ENCODE measurements at places on chromosomes 5 and 9.

DNA sequence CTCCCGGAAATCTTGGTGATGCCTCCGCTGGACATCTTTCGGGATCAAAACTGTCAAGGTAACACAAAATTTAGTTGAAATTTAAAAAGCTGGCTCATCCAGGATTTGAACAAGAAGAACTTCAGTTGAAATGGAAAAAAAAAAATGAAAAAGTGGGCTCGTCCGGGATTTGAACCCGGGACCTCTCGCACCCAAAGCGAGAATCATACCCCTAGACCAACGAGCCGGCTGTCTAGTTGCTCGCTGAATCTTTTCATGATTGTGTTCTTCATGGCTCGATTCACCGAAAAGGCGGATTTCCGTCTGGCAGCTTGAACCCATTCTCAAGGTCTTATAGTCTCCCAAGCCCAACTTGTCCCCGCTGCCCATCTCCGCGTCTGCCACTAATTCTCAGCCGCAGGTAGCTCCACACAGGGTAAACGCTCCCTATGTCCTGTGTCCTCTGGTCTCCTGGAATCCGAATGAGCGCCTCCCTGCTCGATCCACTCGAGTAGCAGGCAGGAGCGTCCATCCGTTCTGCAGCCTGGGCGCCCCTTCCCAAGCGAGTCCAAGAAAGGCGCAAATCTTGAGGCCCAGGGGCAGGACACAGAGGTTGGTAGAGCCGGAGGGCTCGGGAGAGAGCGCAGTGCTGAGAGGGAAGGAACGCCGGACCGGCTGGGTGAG, 16.2 kb downstream of the TRIM7 start:
- peak; percentile 74 for DNase-seq

- DNase-seq, result no peak
These were observed 548.9 kb upstream of the CLINT1 start for GRCh38 chr5:158407824-158408195.

- DNase-seq, result no peak
These were observed 845.2 kb upstream of the CDH18 start for GRCh38 chr5:20833081-20833627.

- no peak for DNase-seq
These were observed at the start of gene LIX1 for GRCh38 chr5:97142521-97143254. Gene LIX1, minus strand, starts transcription at chr5:97142611. Its CDS starts 35 bp downstream, at chr5:97142576.

- DNase-seq, result no peak
These were observed 166.6 kb upstream of the GAS1 start for GRCh38 chr9:87113874-87114273.

DNA sequence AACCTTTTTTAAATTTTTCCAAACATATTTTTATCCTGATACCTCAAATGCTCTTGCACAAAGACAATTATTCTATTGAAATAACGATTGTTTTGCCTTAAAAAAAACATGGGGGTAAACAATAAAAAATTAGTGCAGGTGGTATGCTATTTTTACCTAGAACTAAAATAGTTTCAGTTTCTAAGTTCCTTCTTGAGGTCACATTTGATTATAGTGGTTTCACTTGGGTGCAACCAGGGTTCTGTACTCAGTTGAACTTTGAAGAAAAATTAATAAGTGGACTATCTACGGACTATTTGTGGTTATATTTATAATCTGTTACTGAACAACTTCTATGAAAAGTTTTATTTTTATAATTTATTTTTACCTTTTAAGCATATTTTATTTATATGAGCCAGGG, 387.1 kb upstream of the IZUMO3 start:
- no peak for DNase-seq

GRCh38 chr5:153959134-153959957, 79.4 kb downstream of the FAM114A2 start:
- DNase-seq, result no peak

- DNase-seq, result no peak
These were observed 101.7 kb upstream of the FCN2 start for GRCh38 chr9:134778841-134779411.

DNA sequence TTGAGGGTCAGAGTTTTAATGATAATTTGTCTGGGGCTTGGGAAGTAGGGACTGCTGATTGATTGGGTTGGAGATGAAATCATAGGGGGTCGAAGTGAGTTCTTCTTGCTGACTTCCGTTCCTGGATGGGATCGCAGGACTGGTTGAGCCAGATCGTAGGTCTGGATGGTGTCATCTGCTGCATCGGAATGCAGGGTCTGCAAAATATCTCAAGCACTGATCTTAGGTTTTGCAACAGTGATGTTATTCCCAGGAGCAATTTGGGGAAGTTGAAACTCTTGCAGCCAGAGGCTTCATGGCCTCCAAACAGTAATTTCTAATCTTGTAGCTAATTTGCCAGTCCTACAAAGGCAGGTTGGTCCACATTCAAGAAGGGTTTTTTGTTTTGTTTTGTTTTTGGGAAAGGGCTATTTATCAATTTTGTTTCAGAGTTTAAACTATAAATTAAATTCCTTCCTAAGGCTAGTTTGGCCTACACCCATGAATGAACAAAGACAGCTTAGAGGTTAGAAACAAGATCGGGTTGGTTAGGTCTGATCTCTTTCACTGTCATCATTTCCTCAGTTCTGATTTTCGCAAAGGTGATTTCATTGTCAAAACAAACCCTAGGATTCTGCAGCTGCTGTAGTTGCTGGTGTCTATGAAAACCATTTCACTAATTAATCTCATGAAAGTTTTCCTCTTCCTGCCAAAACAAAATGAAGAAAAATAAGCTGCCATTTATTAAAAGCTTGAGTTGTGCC, 388.0 kb downstream of the TMEM232 start:
- DNase-seq, result no peak

- DNase-seq, result no peak
These were observed 75.3 kb downstream of the HMGCR start for GRCh38 chr5:75412111-75412990.

DNA sequence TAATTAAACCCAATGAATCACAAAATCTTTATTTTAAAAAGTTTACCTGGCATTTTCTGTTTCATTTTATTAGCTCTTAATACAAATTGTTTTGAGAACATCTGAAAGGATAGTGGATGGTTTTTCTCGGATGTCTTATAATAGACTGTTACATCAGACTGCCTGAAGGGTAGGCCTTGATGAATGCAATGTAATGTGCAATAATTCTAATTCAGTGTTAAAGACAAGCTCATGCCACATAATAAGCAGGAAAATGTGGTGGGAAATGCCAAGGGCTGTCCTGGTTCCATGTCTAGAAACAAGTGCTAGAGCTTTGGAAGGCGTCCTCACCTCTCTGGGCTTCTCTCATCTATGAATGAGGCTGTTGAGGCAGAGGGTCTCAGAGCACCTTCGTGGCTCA, 148.1 kb downstream of the DEPDC1B start:
- no peak for DNase-seq

DNA sequence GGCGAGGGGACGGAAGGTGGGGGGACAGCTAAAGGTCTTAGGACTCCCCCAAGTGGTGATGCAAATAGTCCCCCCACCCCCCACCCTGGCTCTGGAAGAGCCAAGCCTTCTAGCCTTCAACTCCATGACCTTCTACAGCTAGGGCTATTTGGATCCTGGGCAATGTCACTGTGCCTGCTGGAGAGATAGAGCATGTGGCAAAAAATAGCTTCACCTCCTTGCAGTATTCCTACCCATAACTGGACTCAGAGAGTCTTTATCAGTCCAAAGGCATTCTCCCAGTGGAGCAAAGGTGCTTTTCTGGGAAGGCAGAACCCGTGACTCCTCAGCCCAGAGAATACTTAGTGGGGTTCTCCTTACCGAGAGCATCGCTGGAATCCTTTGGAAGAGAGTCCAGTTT, 48.9 kb upstream of the PPARGC1B start:
- DNase-seq, result no peak

DNA sequence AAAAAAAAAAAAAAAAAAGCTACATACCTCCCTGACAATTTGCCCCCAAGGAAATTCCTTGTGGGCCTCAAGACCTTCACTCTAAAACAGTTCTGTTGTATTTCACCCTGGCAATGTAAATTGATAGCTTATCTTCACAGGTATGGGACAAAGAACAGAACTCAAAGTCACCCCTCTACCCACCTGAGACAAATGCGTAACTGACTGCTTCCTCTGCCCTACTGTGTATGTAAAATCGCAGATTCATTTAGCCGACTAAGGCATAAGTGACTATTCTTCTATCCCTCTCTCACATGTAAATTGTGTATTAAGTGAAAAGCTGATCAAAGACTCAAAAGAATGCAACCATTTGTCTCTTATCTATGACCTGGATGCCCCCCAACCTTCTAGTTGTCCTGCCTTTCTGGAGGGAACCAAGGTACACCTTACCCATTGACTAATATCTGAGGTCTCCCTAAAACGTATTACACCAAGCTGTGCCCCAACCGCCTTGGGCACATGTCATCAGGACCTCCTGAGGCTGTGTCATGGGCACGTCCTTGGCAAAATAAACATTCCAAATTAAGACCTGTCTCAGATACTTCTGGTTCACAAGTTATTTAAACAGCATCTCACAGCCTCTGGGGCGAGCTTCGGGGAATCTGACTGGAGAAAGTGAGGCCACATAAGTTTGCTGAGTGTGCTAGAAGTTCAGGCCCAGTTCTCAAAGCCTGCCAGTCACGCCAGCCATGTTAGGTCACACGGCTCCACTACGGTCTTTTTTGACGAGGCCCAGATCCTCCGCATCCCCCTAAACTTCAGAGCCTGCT, 954 bp downstream of the TBCA start:
- no peak for DNase-seq

DNA sequence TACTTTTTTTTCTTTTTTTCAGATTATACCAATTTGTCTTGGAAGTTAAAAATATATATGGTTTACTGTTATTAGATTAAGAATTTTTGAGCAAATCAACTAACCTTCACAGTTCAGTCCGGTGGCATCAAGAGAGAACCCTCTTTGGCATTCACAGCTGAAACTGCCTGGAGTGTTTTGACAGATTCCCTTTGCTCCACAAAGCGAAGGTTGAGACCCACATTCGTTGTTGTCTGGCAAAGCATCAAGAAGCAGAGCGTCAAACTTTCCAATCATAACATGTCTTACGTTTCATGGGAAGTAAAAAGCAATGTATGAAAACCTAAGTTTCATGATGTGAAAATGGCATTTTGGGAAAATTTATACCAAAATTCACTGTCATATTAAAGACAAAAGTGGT, 190.2 kb downstream of the SLC12A2 start:
- DNase-seq, result no peak

DNA sequence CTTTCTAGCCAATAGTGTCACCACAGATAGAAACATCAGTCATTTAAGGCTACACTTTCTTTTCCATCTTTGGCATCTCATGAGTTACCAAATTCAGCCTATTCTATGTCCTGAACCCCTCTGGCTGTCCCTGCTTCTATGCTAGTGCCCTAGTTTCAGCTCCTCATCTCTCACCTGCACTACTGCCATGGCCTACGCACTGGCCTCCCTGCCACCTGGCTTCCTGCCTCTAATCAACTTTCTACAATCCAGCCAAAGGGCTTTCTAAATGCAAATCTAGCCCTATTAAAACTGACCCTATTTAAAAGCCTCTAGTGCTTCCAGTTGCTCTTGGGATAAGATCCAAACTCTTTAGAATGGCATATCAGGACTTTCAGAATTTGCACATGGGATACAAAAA, 482.9 kb downstream of the TMEM38B start:
- no peak for DNase-seq

GRCh38 chr5:74598731-74599130, 41.8 kb downstream of the ENC1 start:
- DNase-seq, result no peak

DNA sequence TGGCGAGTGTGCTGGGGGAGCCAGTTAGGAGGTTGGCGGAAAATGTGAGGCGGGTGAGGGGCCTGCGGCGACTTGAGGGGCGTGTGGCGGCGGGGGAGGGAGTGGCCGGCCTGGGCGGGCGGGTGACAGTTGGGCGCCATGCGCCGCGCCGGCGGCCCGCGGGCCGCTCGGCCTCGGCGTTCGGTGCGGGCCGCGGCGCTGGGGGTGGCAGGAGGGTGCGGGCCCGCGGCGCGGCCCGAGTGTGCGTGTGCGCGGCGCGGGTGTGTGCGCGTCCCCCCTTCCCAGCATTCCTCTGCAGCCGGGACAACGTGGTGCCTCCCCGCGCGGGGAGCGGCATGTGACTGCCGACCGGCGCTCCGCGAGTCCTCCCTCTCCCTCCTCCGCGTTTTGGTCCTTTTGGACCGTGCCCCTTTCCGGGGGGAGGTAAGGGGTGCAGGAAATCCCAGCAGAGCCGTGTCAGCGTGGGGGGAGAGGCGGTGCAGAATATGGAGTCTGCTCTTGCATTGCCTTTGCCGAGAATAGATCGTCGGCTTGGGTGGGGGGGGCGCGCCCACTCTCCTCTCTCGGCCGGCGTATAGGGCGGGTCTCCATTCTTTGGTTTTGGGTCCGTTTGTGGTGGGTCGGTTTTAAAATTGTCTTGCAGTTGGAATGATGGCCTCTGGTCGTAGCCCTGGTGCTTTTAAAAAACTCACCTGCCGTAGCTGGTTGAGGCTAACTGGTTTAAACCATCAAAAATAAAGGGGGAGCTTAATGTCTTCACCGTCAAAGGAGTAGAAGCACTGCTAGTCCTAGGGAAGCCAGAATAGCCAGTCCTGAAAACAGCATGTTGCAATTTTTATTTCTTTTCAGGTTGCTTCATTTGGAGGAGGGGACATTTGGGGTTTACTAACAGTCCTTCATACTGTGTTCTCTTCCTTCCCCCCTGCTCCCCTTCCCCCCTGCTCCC, 2.0 kb downstream of the LARP1 start:
- DNase-seq, result peak; percentile 67

- no peak for DNase-seq
These were observed 1002.7 kb downstream of the CDH18 start for GRCh38 chr5:18985171-18985758.

GRCh38 chr9:136992819-136993369, 672 bp downstream of the PAXX start:
- DNase-seq, result no peak

GRCh38 chr5:100566382-100567141, 31.4 kb downstream of the FAM174A start:
- no peak for DNase-seq

GRCh38 chr9:124808246-124808956, 31.5 kb downstream of the OLFML2A start:
- no peak for DNase-seq

- no peak for DNase-seq
These were observed 223.0 kb upstream of the GRIA1 start for GRCh38 chr5:153267506-153267905.

- DNase-seq, result no peak
These were observed 8.4 kb downstream of the NOTCH1 start for GRCh38 chr9:136537411-136537810.

DNA sequence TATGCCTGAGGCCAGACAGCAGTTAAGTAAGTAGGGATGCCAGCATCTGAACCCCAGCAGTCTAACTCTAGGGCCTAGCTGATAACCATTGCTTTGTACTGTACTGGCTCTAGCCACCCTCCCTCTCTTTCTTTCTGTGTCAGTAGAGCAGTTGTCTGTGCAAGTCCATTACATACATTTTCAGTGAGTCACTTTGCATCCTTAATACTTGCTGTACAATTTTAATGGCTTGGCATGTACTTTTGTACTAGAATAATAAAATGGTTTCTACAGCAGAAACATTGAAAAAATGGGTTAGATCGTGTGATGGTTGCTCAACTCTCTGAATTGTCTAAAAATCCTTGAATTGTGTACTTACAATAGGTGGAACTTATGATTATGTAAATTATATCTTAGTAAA, 1.5 kb upstream of the TTC39B start:
- no peak for DNase-seq
